ENCODE measurements at places on chromosomes 3 and 15.

DNA sequence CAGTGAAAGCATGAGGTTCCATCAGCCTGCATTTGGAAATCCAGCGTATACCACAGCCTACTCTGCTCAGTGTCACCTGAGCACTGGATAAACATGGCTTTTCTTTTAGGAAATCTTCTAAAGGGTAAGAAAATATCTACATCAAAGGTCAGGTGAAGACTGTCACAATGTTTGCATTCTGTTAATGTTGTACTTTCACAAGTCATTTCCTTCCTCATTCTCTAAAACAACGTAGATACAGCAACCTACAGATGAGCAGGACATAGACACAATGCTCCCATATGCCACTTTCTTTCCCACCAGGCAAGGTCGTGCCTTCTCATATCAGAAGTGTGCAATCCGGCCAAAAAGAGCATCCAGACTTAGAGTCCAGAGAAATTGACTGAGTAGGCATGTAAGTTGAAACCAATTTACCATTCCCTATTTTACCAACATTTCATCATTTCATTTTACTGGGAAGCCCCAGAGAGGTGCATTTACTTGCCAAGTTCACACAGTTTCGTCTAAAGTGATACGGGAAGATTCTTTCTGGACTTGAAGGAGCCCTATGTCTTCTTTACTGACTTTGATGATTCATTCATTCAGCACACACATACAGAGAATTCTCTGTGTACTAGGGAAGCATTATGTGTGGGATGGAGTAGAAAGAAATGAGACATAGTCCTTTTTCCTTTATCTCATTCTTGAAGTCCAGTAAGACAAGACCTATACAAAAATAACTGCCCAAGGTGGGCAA, 30.6 kb upstream of the LPP start:
- no peak for DNase-seq

- DNase-seq, result no peak
Measured at GRCh38 chr3:106688464-106688863, 688.8 kb upstream of the CCDC54 start.

- no peak for DNase-seq
Measured at GRCh38 chr15:57922776-57923175, 142.7 kb downstream of the ALDH1A2 start.

DNA sequence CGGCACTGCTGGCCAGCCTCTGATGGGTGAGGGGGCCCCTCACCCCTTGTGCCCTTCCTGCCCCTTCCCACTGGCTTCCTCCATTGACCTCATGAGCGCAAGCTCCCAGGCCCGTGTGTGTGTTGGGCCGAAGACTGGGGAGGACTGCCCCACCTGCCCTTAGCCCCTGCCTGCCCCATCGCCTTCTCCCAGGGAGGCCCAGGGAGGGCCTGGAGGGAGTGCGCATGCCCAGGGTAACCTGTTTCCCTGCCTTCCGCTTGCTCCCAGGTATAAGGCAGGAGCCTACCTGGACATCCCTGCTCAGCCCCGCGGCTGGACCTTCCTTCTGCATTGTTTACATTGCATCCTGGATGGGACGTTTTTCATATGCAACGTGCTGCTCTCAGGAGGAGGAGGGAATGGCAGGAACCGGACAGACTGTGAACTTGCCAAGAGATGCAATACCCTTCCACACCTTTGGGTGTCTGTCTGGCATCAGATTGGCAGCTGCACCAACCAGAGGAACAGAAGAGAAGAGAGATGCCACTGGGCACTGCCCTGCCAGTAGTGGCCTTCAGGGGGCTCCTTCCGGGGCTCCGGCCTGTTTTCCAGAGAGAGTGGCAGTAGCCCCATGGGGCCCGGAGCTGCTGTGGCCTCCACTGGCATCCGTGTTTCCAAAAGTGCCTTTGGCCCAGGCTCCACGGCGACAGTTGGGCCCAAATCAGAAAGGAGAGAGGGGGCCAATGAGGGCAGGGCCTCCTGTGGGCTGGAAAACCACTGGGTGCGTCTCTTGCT, 8.8 kb downstream of the DLL4 start:
- DNase-seq, result no peak

DNA sequence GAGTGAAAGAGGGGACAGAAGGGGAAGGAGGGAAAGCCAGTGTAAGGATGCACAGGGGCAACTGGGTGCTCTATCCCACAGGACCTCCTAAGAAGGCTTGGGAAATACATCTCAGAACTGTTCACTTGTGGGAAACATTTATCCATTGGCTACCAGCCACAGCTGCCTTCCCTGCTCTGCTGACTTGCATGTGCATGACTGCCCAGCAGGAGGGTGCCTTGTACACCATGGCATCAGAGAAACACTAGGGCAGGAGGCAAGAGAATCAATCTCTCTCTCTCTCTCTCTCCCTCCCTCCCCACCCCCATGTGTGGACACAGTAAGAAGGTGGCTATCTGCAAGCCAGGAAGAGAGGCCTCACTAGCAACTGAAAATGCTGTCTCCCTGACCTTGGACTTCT, 62.9 kb upstream of the ZBTB38 start:
- DNase-seq, result no peak

GRCh38 chr15:95887666-95888390, 442.7 kb upstream of the NR2F2 start:
- DNase-seq, result no peak

Measured in head of caudate nucleus (tissue), 42 donors.